ENCODE measurements at places on chromosomes 3 and 15.

GRCh38 chr3:14305324-14305723 lies 97.1 kb upstream of the SLC6A6 start:
- DNase-seq, result no peak

DNA sequence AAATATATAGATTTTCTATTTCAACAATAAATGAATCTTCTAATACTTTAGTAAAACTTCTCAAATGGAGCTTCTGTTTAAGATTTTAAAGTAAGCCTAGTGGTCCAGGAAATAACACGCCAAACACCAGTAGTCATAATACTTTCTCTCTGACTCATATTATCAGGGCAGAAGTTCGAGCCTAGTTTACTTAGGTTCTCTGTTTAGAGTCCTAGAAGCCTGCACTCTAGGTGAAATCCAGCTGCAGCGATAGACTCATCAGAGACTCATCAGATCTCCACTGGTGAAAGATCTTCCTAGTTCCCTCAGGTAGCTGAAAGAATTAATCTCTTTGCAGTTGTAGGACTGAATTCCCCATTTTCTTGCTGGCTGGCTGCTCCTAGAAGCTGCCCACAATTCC lies 552.5 kb upstream of the ROBO2 start:
- no peak for DNase-seq

DNA sequence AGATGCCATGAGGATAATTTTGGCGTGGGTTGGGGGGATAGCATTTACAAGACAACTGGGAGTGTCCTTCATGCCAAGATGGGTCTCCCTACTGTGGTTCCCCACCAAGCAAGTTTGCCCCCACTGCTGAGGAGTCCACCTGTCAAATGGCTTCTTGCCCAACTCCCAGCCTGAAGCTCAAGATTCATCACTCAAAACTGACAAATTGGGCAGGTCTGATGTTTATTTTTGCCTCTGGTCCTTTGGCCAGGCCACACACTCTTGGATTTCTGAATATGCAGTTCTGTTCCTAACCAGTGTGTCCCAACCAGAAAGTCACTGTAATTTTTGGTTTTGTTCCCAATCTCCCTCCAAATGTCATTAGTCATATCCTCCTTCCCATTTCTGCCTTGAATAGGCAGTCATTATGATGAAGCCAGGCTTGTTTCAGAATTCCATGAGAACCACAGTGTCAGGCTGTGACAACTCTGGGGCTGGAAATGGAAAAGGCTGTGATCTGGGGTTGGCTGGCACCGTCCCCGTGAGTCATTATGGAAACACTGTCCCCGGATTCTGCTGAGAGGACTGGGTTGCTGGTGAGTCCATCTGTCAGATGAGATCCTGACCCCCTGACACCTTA lies 29.3 kb upstream of the MEF2A start:
- no peak for DNase-seq

DNA sequence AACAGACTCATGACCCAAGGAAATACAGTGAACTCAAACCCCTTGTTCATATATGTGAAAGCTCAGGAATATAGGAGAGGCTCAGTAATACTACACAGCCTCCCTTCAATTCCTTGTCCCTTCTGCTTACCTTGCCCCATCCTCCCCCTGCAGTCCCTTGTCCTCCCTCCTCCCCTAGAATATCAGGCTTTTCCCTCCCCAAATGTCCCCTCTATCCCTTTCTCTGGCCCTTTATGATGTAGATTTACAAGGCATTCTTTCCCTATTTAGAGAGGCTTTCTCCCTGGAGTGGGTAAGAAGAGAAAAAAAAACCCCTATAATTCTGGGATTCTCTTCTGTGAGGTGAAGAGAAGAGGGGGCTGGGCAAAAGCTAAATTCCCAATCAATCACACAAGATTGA lies 64.9 kb upstream of the KBTBD8 start:
- no peak for DNase-seq

- DNase-seq, result no peak
Observed at GRCh38 chr15:72685301-72685924, 569 bp downstream of the HIGD2B start.

GRCh38 chr3:46049093-46049492 lies 21.8 kb upstream of the XCR1 start:
- DNase-seq, result no peak

GRCh38 chr15:92033314-92033713 lies 179.8 kb downstream of the SLCO3A1 start:
- no peak for DNase-seq

DNA sequence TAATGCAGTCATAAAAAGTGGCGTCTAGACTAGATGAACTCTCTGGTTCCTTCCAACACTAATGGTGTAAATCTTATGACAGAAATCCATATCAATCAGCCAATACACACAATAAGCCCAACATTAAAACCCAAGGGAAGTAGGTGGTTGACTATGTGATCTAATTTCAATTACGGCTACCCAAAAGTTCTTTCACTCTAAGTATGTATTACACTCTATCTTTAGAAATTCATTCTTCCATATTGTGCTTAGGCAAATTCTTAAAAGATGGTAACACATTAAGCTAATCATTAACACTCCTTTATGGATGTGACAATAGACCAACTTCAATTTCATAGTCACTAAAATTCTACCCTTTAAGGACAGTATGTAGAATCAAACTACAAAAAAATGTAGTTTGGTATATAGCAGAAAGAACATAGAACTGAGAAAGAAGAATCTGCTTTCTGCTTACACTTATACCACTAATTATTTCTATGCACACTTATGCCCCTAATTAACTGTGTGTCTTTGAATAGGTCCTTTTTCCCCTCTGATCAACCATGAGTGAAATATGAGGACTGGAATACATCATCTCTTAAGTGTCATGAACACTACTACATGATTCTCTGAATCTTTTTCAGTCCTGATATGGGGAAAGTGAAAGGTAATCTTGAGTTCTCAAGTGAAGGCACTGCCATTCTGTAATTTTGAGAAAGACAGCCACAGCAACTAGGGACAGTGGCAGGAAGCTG lies 557.6 kb downstream of the IGSF11 start:
- no peak for DNase-seq

DNA sequence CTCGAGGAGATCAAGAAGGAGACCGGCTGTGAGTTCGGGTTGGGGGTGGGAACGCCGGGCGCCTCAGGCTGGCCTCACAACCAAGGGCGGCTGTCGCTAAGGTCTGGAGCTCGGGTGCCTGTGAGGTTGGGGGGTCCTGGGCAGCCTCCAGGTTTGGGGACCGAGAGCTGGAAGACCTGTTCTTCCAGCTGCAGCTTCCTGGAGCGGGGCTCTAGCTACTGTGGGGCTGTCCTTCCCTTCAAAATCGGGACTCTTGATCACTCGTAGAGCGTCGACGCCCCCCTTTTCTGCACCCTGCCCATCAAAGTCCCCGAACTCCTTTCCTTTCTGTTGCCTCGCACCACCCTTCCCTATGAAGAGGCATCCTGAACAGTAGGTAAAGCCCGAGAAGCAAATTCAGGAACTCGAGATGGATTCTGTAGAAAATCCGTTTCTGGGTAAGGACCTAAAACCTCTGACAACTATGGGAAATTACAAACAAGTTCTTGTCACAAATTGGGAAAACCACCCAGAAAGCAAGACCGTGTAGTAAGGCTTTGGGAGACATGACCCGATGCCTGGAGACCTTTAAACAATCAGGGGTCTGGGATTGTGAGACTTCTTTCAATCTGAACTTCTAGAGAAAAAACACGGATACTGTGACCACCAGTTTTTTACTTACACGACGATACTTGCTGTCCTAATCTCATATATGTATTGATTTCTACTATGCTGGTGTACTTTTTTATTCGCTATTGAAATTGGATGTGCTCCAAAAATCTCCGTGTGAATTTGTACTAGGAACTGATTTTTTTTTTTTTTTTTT lies 556 bp downstream of the CHP1 start:
- DNase-seq, result no peak

DNA sequence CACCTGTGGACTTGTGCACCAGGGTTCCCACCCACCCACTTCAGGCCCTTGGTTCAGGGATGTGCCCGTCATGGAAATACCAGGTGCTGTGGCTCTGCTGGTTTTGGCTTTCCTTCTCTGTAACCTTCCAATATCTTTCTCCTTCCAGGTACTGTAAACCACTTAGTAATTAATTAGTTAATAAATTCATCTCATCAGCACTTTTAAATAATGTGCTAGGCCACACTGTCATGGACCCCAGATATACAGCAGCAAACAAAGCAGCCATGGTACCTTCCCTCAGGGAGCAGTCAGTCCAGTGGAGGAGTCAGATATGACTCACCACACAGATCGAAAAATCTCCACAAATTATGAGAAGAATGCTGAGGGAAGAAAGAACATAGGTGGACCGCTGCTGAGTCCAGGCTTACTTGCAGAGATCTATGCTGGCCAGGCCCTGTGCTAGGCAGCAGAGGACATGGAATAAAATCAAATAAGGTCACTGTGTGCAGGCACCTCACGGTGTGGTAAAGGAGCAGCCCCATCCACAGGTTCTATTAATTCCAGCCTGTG lies 6.8 kb upstream of the GATA2 start:
- no peak for DNase-seq

DNA sequence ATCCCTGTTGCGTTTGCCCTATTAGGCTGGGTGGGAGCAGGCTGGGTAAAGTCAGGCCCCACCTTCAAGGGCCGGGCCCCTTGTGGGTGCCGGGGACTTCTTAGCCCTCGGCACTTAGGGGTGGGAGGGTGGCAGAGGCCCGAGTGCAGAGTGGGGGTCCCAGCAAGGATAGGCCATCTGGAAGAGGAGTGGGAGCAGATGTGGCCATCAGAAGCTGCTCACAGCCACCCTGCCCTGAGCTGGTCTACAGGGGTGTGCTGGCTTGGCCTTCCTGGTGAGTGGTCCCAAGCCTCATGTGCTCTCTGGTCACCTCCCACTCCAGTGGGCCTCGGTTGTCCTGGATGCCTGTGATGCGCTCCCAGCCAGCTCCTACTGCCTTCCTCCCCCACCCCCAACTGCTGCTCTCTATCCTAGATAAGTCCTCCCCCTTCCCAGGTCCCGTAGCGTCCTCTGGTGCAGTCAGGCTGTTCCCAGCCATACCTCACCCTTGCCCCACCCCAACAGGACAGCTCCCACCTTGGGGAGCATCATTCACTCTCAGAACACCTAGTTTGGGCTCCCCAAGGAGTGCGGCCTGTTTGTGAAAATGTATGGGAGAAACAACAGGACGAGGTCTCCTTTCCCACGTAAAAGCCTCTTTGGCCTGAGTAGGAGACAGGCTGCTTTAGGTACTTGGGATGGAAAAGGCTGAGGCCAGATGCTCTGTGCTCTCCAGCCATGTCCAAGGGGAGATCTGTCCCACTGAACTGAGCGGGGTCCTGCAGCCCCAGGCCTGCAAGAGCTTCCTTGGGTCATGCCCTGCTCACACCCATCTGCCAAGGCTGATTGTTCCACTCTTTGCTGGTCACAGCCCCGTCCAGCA lies 24.9 kb upstream of the PLXNA1 start:
- no peak for DNase-seq

- DNase-seq, result no peak
Observed at GRCh38 chr3:148191966-148192365, 505.7 kb upstream of the AGTR1 start.

- no peak for DNase-seq
Observed at GRCh38 chr3:29683018-29683993, 402.4 kb downstream of the RBMS3 start.

DNA sequence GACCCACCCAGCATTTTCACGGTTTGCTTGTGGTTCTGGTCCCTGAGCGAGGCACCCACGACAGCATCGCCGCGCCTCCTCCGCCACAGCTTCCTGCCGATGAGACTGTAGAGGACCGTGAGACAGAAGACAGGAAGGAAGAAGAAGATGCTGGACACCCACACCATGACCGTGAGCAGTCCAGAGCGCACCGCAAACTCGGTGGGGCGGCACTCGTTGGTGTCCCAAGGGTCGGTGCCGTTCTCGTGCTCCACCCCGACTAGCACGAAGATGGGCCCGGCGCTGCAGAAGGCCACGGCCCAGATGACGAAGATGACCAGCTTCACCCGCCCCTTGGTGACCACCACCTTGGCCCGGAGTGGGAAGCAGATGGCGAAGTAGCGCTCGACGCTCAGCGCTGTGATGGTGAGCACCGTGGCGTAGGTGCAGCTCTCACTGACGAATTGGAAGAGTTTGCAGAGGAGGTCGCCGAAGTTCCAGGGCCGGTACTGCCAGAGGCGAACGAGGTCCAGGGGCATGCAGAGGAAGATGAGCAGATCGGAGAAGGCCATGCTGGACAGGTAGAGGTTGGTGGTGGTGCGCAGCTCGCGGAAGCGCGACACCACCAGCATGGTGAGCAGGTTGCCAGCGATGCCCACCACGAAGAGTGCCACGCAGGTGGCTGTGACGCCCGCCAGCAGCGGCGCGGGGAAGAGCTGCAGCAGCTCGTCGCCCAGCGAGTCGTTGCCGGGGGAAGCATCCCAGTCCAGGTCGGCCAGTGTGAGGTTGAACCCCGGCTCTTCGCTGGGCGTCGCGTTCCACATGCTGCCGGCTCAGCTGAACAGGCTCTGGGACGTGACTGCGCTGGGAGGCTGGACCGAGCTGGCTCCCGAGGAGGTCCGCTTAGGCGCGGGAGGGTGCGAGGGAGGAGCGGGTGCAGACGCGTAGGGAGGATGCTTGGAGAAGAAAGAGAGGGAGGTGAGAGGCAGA lies at the start of gene GHSR:
GHSR (minus strand) TSS at position 846 of the 969 bp plus-strand sequence; CDS start at position 803, 43 bp downstream.
- no peak for DNase-seq

DNA sequence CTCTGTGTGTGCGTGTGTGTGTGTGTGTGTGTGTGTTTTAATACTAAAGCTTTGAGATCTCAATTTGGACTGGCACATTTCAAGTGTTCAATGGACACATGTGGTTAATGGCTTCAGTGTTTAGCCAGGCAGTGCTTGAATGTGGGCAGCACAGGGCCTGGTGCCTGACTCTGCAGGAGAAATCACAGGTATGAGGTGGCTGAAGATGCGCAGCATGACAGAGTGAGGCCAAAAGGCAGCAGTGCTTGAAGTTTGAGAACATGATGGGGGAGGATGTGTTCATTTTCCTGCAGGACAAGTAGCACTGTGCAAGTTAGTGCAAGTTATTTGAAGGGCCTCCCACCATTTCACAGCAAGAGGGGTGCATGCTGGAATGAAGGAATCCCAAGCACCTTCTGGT lies 620.5 kb upstream of the TBL1XR1 start:
- no peak for DNase-seq

- DNase-seq, result no peak
Observed at GRCh38 chr3:179133575-179133974, 14.6 kb upstream of the PIK3CA start.

GRCh38 chr3:44974416-44974815 lies 1.6 kb downstream of the ZDHHC3 start:
- DNase-seq, result peak; percentile 82

DNA sequence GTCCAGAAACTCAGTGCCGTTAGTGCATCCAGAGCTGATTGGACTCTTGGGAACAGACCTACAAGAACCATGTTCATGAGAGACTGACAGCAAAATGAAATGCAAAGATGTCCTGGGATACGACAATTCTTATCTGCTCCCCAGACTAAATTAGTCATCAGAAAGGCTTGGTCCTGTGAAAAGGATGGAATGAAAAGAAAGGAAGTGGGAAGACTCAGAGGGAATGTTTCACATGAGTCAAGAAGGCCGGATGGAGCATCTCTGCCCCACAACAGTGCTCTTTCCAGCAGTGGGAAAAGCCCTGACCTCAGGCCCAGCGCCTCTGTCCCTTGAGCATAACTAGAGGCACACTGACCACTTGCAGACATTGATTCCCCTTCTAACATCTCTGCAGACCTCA lies 39.3 kb upstream of the UACA start:
- DNase-seq, result no peak
